ENCODE measurements at places on chromosomes 2 and 18.

DNA sequence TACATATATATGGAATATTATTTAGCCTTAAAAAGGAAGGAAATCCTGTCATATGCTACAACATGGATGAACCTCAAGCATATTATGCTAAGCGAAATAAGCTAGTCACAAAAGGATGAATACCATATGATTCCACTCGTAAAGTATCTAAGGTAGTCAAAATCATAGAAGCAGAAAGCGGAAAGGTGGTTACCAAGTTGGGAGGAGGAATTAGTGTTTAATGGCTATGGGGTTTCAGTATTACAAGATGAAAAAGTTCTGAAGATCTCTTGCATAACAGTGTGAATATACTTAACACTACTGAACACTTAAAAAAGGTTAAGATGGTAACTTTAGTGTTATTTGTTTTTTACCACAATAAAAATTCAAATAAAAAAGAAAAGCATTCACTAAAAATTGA lies 99.0 kb downstream of the MGAT5 start:
- DNase-seq, result no peak

- no peak for DNase-seq
Measured at GRCh38 chr2:144194326-144195071, 325.4 kb downstream of the ZEB2 start.

- DNase-seq, result no peak
Measured at GRCh38 chr2:96159084-96159830, 14.0 kb upstream of the DUSP2 start.

GRCh38 chr2:79138385-79138784 lies 18.1 kb downstream of the REG1A start:
- DNase-seq, result no peak

DNA sequence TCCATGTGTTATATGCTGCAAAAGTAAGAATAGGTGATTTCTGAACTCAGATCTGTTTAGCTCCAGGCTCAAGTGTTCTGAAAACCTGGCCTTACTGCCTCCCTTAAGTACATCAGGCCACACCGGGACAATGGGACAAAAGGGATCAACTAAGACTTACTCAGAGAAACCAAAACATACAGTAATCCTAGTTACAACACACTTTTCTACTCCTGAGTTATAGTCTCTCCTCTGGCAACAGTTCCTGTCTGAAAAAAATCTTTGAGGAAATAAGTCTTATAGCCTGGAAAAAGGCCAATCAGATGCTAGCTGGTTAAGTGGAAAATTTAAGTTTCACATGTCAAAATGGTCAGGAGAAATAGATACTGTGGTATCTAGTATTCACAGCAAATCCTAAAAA lies 5.6 kb downstream of the METTL5 start:
- no peak for DNase-seq

DNA sequence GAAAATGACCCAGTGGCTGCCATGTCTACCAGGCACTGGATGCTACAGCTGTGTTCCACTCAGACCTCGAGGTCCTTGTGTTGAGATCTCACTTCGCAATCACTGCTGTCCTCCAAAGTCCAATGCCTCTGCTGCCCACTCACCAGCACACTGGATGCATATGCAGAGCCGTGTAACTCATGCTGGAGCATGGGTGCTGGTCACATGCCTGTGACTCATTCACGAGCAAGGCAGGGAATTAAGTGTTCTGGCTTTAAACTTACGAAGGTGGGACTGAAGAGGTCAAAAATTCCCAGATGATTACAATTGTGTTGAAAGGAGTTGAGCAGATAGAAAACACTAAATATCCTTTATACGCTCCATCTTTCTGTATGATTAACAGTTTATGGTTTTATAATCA lies 417.5 kb downstream of the NUP35 start:
- DNase-seq, result no peak

GRCh38 chr2:107018366-107018765 lies 132.4 kb upstream of the ST6GAL2 start:
- DNase-seq, result no peak

DNA sequence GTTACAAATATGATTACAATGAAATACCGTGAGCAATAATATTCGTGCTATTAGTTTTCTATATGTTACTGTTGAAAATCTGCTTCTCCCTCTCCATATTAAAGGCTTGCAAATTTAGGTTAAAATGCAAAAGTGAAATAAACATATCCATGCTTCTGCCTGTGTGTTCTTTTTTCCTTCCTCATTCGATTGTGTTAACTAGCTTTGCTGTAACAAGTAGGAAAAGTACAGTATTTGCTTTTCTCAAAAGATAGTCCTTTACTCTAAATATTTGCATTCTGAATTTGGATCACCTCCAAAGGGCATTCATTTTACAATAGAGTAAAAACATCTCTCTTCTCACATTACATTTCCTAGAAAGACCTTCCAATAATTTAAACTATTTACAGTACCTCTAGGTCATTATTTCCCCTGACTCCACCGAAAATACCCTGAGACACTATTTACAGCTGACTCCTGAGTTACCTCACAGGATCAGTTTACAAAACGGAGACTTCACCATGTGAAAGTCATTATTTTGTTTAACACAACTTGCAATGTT lies 835.0 kb upstream of the FANCL start:
- DNase-seq, result no peak

DNA sequence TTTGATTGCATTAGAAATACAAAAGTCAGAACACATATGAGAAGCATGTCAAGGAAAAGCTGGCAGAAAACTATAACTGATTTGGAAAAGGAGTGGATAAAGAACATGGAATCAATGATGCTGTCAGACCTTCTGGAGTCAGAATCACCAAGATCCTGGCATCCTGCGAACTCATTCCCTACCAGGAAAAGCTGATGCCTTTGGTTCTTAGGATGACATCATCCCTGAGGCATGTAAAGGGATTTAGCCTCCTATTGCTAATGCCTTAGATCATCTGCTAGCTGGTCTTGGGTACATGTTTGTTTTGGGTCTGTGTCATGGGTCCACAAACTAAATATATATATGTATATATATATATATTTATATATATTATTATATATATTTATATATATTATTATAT lies 680.7 kb downstream of the EPHA4 start:
- DNase-seq, result no peak

DNA sequence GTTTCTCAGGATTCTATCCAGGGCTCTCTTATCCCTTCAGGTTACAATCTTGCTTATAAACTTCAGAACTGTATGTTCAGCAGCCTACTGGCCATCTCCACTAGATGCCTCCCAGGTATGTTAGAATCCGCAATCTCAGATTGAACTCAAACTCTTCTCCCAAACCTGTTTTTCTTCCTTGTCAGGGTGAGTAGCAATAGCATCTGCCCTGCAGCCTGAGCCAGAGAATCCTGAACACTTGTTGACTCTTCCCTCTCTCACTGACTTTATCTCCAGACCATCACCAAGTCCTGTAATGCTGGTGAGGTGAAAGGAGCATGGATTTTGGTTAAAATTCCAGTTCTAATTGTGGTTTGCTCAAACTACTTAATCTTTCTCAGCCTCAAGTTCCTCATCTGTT lies 82.6 kb upstream of the ALPP start:
- no peak for DNase-seq

DNA sequence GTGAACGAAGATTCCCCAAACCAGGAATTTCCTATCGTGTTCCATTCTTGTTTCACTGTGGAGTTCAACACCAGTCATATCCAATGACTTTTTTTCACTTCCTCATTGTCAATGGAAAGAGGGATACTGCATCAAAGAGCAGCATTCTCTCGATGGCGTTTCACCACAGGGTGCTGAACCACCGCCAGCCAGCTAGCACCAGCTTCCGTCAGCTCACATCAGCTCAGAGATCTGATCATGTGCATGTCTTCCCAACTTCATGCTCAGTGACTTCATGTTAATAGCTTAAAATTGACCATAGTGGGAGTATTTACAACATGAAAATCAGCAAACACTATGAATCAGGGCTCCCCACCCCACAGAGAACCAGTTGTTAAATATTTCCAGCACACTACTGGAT lies 359.9 kb downstream of the TNS1 start:
- no peak for DNase-seq

GRCh38 chr2:10425699-10426098 lies 22.4 kb downstream of the ODC1 start:
- DNase-seq, result no peak

DNA sequence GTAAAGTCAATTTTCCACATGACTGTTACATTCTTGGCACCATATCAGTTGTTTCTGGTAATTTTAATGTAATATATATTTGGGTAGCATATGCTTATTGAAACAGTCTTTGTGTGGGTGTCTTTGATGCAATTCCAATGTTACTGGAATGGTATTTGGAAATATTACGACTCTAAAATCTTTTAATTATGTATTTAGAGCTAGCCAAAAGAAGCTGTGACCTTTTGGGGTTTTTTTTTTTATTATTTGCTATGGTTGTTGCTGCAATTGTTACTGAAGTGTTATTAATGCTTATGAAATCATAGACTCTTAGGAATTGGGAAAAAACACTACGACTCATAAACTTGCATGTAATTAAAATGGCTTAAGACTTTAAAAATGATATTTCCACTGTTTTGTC lies 95.9 kb downstream of the AOX1 start:
- no peak for DNase-seq

- DNase-seq, result no peak
Measured at GRCh38 chr2:237137626-237138323, 52.1 kb downstream of the COPS8 start.

DNA sequence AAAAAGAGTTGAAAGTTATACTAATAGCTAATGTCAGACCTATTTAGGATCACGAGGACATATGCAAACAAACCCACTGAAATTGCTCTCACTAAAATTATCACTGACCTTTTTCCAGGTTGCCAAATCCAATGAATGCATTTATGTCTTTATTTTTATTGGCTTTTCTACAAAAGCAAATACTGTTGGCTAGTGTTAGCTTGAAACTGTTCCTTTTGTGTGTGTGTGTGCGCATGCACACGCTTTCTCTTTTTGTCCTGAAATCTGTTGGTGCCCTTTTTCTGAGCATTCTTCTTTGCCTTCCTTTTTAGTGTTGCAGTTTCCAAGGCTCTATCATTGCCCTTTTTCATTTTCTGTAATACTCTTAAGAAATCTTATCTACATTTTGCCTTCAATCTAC lies 1269.2 kb downstream of the LRP1B start:
- DNase-seq, result no peak

GRCh38 chr2:105861200-105861599 lies 116.5 kb downstream of the NCK2 start:
- no peak for DNase-seq

DNA sequence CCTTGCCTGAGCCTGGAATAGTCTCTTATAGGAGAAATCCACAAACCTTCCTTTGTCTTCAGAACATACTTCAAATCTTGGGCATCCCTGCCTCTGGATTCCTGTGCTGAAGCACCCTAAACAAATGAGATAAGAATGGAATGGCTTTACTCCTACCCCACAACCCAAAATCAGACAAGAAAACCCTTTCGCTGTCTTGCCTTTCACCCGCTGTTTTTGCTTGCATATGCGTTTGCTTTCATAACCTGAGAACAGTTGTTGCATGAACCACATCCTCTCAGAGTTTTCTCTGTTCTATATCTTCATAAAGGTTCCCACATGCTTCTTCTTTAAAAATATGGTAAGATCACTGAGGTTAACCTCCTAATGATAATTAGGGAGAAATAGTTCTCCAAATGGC lies 132.1 kb upstream of the MAP3K20 start:
- no peak for DNase-seq

DNA sequence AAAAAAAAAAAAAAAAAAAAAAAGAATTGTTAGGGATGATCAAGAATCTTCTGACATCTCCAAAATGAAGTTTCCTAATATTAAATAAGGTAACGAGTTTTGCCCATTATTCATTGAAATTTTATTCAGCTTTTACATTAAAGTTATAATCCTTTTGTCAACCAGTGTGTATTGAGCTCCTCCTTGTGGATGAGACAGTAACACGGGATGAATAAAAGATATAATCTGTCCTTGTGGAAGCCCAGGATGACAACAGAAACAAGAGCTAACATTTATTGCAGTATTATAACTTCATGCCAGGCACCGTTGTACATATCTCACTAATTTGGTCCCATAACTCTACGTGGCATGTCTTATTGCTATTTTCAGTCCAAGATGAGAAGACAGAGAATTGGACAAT lies 33.4 kb upstream of the SERPINB7 start:
- DNase-seq, result no peak

DNA sequence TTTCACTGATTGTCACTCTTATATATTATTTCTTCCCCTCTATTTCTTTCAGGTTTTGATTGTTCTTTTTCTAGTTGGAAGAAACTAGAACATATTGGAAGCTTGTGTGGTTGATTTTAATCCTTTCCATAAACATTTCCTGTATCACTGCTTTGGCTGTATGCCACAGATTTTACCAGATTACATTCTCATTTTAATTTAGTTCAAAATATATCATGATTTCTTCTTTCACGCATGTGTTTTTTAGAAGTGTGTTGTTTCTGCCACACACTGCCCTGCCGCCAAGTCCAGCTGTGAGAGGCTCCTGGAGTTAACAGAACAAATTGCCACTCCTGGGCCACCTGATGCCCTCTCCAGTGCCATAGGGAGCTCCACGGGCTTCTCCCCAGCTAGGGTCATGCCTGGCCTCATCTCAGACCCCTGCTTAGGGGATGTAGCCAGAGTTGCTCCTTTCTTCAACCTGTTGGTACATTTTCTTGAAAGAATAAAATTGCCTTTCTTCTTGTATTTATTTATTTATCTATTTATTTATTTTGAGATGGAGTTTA lies 206.2 kb upstream of the COPS8 start:
- DNase-seq, result no peak

DNA sequence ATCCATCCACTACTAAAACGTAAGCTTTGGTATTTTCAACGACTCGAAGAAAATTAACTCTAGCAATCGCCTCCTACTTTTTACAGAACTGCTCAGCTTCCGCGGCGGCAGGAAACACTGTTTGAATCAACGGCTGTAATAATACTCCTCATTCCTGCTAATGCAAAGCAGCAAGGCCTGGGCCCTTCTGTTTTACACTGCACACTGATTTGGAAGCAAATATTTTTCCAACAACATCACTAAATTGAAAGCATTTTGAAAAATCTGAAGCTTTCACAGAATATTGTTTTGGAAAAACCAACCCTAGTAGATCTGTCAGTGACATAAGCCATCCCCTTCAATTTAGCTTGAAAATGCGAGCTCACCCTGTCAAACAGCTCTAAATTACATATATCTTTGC lies 261.2 kb downstream of the TXNL1 start:
- no peak for DNase-seq
